ENCODE measurements at places on chromosomes 2 and 18.

DNA sequence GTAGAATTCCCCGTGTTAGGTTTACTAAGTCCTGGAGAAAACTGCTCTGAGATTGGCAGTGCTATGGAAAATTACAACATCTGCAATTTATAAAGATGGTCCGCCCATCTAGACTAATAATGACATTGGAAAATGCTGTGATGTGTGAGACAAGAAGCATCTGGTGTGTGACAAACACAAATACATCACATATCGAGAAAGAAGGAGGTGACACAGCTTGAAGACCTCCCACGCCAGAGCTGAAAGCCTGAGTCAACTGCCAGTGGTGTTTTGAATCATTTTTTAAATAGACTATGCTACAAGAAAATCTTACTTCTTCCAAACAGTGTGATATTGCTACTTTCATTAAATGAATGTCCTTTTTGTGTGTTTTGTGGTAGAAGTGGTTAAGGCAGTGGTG, 8.6 kb upstream of the ANO7 start:
- DNase-seq: peak; percentile 62

- DNase-seq: no peak
These were observed 301.5 kb upstream of the MGAT5 start for GRCh38 chr2:133952420-133952819.

GRCh38 chr2:144466637-144467036, 53.3 kb downstream of the ZEB2 start:
- no peak for DNase-seq

DNA sequence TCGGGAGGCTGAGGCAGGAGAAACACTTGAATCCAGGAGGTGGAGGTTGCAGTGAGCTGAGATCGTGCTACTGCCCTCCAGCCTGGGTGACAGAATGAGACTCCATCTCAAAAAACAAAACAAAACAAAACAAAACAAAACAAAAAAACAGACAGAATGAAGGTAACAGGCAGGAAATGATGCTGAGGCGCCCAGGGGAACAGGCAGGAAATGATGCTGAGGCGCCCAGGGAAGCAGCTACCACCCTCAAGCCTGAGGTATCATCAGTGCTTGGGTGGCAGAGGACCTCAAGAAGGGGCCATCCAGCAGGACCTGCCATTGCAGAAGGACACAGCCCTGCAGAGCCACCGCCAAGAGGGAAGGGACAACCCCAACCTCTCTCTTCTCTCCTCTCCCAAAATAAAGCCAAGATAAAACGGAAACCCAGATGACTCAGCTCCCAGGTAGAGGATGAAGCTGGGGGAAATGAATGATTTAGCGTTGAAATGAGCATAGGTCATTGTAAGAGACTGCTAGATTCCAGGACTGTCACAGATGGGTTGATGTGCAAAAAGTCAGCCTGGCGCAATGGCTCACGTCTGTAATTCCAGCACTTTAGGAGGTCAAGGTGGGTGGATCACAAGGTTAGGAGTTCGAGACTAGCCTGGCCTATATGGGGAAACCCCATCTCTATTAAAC, 19.3 kb downstream of the SOWAHC start:
- no peak for DNase-seq

GRCh38 chr2:64643838-64644457, 9.8 kb downstream of the SERTAD2 start:
- DNase-seq: no peak
